ENCODE measurements at places on chromosomes 1 and 21.

DNA sequence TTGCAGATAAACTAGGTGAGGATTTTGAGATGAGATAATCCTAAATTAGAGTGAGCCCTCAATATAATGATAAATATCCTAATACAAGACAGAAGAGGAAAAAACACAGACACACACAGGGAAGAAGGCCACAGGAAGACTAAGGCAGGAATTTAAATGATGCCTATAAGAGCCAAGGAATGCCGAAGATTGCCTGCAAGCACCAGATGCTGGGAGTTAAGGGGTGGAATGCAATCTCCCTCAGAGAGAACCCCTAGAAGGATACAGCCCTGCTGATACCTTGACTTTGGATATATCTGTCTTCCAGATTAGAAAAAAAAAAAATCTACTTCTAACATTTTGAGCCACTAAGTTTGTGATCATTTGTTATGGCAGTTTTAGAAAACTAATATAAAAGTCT lies 299.7 kb upstream of the PRMT6 start:
- no peak for DNase-seq

DNA sequence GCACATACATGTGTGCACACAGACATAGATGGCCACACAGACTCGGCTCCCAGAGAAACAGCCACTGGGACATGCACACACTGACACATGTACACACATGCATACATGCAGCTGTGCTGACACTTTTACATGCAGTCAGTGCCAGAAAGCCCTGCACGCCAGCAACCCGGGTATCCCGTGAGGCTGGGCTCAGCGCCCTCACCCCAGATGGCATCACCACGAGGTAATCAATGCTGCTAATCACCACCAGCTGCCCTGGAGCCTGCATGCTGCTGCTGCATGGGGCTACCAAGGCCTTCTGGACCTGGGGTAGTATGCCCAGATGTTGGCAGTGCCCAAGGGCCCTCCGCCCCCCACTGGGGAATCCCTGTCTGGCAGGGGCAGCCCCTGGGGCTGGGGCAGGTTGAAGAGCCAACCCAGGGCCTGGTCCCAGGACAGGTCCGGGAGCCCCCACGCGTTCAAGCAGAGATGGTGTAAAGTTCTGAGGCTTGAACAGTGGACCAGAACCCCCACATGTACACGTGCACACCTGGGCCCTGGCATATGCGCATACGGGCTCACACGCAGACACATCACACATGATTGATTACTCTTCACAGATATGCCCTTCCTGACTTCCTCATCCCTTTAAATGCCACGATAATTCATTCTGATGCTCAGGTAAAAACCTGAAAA lies 2.7 kb upstream of the COL16A1 start:
- DNase-seq, result no peak

DNA sequence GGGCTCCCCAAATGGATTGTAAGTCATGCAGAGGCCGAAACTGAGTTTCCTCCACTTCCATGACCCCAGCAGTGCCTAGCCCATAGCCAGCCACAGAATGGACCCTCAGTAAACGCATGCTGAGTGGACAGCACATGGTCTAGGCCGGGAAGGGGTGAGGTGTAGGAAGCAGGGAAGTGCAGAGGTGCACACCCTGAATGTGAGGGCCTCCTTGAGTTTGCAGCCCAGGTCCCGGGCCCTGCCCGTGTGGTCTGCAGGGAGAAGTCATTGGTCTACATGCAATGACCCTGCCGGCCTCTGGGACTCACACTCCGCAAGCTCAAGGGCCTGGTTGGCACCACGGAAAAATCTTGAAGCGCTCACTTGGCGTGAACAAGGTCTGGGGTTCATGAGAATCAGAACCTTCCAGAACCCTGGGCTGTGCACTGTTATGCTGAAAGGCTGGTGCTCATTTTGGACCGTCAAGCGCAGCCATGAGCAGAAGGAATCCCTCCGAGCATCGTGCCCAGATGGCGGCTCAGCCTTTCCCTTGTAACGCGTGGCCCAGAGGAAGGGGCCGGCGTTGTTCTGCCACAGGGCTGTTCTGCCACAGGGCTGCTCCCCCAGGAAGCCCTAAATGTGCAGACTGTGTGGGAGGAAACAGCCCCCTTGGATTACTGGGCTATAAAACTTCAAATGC lies 66.4 kb downstream of the PSMG1 start:
- DNase-seq, result no peak

GRCh38 chr1:14616632-14617396 lies 18.3 kb downstream of the KAZN start:
- DNase-seq, result no peak

- DNase-seq, result no peak
Measured at GRCh38 chr1:61435226-61435625, 289.7 kb downstream of the TM2D1 start.
